ENCODE measurements at places on chromosomes 3 and 15.

DNA sequence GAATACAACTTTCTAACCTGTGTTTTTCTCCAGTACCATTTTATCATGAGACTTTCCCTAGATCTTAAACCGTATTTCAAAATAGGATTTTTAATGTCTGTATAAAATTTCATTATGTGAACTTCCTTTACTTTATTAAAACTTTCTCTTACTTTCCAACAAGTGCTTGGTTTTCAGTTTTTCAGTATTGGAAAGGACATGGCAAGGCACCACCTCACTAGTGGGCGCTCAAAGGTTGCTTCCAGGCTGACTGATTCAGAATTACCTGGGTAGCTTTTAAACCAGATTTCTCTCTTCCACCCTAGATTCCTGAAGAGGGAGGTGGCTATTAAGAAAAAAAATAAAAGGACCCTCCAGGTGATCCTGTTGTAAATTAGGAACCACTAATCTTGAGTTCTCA is 236.6 kb downstream of the SOX2 start:
- H3K36me3 ChIP-seq, result no peaks in the 10 kb centered on the region
- no peak for DNase-seq
- no peaks in the 10 kb centered on the region for H3K4me1 ChIP-seq
- no peak overlapping the region for H3K4me3 ChIP-seq

DNA sequence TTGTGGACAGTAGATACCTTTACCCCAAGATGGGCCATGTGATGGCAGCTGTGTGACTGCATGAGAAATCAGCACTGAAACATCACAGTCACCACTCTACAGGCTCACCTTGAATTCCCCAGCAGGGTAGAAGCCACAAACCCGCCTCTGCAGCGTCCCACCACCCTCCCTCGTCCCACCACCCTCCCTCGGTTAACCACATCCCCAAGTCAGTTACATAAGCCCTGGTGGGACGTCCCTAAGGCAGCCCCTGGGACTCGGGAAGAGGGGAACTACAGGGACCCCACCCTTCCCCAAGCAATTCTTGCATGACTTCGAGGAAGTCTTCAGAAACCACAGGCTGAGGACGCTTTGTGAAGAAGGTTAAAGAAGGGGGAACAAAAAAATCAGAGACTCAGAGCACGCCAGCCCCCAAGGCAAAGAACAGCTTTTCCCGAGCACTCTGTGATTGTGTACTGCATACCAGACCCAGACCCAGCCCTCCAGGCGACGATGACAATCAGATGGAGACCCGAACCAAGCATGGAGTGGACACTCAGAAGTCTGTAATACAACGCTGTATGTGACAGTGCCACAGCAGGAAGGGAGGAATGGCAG is 60.5 kb downstream of the SH3BP5 start:
- H3K4me3 ChIP-seq, result no peak overlapping the region
- DNase-seq, result no peak
- no peaks in the 10 kb centered on the region for H3K36me3 ChIP-seq
- no peaks in the 10 kb centered on the region for H3K27me3 ChIP-seq
- peaks cover 41% of the 10 kb centered on the region for H3K4me1 ChIP-seq

- no peak for DNase-seq
- H3K4me3 ChIP-seq, result no peak overlapping the region
- H3K27ac ChIP-seq, result no peak overlapping the region
These were observed 10.2 kb upstream of the TGFBR2 start for GRCh38 chr3:30596152-30596551.

DNA sequence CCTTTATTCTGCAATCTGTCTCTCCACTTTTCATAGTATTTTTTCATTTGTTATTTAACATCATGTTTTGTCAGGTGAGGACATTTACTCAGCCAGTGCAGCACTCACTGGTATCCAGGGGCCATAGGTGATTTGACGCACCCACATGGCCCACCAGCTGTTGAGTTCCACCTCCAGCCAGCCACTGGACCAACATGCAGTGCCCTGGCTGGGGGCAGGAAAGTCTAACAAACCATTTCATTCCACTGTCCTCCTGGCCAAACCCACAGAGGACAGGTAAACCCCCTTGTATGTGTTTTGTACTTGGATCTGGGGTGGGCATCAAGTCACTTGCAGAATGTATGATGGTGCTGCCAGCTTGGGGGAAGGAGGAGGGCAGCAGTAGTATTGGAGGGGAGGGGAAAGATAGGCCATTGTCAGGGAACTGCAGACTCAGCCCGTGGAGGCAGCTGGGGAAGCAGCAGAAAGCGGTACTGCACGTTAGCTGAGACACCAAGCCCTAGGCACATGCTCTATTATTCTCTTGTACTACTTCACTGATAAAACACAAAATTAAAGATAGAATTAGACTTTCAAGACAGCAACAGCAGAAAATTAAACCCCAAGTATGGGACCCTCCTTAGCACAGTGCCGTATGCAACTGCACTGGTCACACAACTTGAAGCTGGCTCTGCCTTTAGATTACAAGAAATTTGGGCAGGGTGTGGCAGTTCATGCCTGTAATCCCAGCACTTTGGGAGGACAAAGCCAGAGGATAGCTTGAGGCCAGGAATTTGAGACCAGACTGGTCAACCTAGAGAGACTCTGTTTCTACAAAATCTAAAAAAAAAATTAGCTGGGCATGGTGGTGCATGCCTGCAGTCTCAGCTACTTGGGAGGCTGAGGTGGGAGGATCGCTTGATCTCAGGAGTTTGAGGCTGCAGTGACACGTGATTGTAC is 15.4 kb upstream of the RPL24 start:
- no peak overlapping the region for H3K27ac ChIP-seq
- no peaks in the 10 kb centered on the region for H3K36me3 ChIP-seq
- no peaks in the 10 kb centered on the region for H3K27me3 ChIP-seq
- H3K4me1 ChIP-seq, result no peaks in the 10 kb centered on the region
- H3K4me3 ChIP-seq, result no peak overlapping the region

GRCh38 chr15:65818927-65819562 is 27.0 kb upstream of the DENND4A start:
- H3K4me3 ChIP-seq, result no peak overlapping the region
- peaks cover 3% of the 10 kb centered on the region for H3K4me1 ChIP-seq
- H3K36me3 ChIP-seq, result no peaks in the 10 kb centered on the region
- no peaks in the 10 kb centered on the region for H3K27me3 ChIP-seq
- no peak overlapping the region for H3K27ac ChIP-seq
- DNase-seq, result no peak

- no peak for DNase-seq
- no peak overlapping the region for H3K4me3 ChIP-seq
- no peak overlapping the region for H3K27ac ChIP-seq
These were observed 53.3 kb downstream of the ST6GAL1 start for GRCh38 chr3:186983659-186984058.

- DNase-seq, result no peak
- no peak overlapping the region for H3K4me3 ChIP-seq
- H3K27me3 ChIP-seq, result no peaks in the 10 kb centered on the region
- no peaks in the 10 kb centered on the region for H3K4me1 ChIP-seq
- no peak overlapping the region for H3K27ac ChIP-seq
- H3K36me3 ChIP-seq, result no peaks in the 10 kb centered on the region
These were observed 181.6 kb upstream of the RASGRP1 start for GRCh38 chr15:38746211-38746610.

DNA sequence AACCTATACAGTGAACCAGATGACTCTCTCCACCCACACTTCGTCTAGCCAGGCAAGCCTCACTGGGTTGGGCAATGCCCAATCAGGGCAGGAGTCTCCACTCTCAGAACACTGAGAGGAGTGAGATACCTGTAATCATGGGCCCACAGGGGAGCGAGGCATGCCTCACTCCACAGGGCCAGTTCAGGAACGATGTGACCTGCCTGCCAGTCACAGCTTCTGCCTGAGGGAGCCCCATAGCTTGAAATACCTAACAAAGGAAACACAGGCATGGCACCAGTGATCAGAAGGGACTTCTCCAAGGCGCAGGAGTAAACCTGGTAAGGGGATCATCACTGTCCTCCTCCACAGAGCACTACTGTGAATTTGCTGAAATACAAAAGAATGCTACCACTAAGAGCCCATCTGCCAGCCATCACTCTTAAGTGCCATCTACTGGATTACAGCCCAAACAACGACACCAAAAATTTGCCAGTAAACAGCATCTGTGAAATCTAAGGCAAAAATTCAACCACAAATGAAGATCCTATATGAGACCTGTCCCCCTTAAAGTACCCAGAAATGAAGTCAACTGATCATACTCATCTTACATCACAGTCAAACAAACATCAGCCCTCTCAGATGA is 689.9 kb upstream of the SEMA6D start:
- H3K27ac ChIP-seq, result no peak overlapping the region
- H3K36me3 ChIP-seq, result no peaks in the 10 kb centered on the region
- H3K4me3 ChIP-seq, result no peak overlapping the region
- no peaks in the 10 kb centered on the region for H3K4me1 ChIP-seq
- H3K27me3 ChIP-seq, result no peaks in the 10 kb centered on the region

- H3K4me1 ChIP-seq, result peaks cover 78% of the 10 kb centered on the region
- H3K36me3 ChIP-seq, result no peaks in the 10 kb centered on the region
- H3K4me3 ChIP-seq, result no peak overlapping the region
- DNase-seq, result no peak
These were observed 40.3 kb downstream of the CORO2B start for GRCh38 chr15:68618908-68619698.

GRCh38 chr15:37907136-37907535 is 27.3 kb upstream of the TMCO5A start:
- H3K4me1 ChIP-seq, result no peaks in the 10 kb centered on the region
- no peaks in the 10 kb centered on the region for H3K27me3 ChIP-seq

DNA sequence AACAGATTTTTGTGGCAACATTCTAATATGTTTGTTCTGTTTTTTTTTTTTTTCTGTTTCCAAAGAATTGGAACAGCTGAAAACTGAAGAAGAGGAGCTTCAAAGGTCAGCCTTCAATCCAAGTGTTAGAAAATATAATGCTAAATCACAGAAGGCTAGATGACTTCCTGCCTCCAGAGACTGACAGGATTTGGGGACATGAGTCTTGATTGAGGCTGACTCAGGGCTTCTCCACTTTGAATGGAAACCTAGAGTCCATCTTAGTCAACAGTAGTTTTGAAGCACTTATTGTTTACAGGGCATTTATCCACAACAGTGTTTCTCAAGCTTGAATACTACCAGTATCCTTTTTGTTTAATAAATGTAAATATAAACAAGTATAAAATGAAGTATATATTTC is 44.5 kb upstream of the RAD51 start:
- H3K27ac ChIP-seq, result no peak overlapping the region
- H3K4me3 ChIP-seq, result no peak overlapping the region
- no peaks in the 10 kb centered on the region for H3K27me3 ChIP-seq
- H3K4me1 ChIP-seq, result no peaks in the 10 kb centered on the region
- no peak for DNase-seq

DNA sequence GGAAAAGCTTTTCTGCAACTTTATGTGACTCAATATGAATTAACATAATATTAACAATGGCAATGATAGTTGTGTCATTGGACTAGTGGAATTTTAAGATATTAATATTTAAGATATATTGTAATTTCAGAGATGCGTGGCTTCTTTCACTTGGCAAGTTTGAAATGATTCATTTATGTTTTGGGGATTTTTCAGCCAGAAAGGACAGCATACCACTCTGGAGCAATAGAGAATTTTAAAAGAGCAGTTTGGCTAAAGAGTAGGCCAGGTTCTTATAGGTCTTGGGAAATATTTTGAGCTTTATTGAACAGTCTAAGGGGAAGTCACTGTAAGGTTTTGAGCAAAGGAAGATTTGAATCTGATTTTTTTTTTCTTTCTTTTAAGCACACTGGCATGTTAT is 16.5 kb downstream of the GMPS start:
- H3K36me3 ChIP-seq, result no peaks in the 10 kb centered on the region
- no peak for DNase-seq
- no peaks in the 10 kb centered on the region for H3K27me3 ChIP-seq
- no peak overlapping the region for H3K4me3 ChIP-seq
- H3K4me1 ChIP-seq, result peaks cover 13% of the 10 kb centered on the region

- H3K27me3 ChIP-seq, result no peaks in the 10 kb centered on the region
- H3K27ac ChIP-seq, result no peak overlapping the region
- H3K36me3 ChIP-seq, result peaks cover 7% of the 10 kb centered on the region
These were observed 96.7 kb downstream of the FOXP1 start for GRCh38 chr3:71486831-71487230.

GRCh38 chr3:181929501-181929900 is 217.8 kb downstream of the SOX2 start:
- no peak for DNase-seq
- no peaks in the 10 kb centered on the region for H3K36me3 ChIP-seq

GRCh38 chr3:124998247-124998630 is 57.6 kb downstream of the HEG1 start:
- no peaks in the 10 kb centered on the region for H3K27me3 ChIP-seq
- H3K4me1 ChIP-seq, result peaks cover 67% of the 10 kb centered on the region
- DNase-seq, result no peak
- no peak overlapping the region for H3K27ac ChIP-seq
- H3K36me3 ChIP-seq, result peaks cover 99% of the 10 kb centered on the region

DNA sequence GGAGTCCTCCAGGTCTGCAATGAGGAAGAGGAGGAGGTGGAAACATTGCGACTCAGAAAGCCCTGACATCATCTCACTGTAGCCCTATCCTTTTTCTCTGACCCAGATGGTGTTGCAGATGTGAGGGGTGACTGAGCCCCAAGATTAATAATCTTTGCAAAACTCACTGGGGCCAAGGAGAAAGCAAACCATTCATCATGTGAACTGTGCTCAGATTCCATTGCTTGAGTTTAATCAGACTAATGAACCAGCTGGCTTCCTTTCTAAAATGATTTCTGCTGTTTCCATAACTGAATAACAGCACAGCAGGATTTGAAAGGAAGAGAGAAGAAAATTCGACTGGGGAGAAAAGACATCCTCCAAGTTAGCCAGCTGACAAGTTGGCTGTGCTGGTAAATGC is 13.4 kb upstream of the DGKG start:
- peak overlapping the region; percentile 26 for H3K27ac ChIP-seq
- H3K36me3 ChIP-seq, result no peaks in the 10 kb centered on the region
- H3K4me1 ChIP-seq, result peaks cover 14% of the 10 kb centered on the region
- no peak overlapping the region for H3K4me3 ChIP-seq
- H3K27me3 ChIP-seq, result no peaks in the 10 kb centered on the region
- no peak for DNase-seq

DNA sequence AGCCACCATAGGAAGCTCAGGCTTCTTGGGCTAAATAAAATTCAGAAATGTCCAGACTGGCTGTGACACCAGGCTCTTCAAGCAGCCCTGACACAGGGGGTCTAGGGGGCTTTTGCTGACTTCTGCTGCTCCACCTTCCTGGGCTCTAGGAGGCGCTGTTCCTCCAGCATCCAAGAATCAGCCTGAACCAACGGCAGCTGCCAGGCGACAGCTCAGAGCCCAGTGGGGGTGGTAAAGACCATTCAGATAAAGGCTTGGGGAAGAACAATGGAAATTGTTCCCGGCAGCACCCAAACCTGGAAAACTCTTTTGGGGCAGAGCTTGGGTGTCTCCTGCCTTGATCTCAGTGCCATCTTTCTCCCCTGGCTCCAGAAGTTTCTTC is 21.6 kb upstream of the PSTPIP1 start:
- H3K27me3 ChIP-seq, result no peaks in the 10 kb centered on the region
- H3K4me3 ChIP-seq, result peak overlapping the region; percentile 29
- DNase-seq, result no peak
- H3K36me3 ChIP-seq, result no peaks in the 10 kb centered on the region
- H3K4me1 ChIP-seq, result peaks cover 19% of the 10 kb centered on the region

GRCh38 chr3:57158325-57158724 is 6.8 kb downstream of the IL17RD start:
- DNase-seq, result no peak
- no peak overlapping the region for H3K4me3 ChIP-seq
- H3K36me3 ChIP-seq, result no peaks in the 10 kb centered on the region
- no peaks in the 10 kb centered on the region for H3K27me3 ChIP-seq
- H3K4me1 ChIP-seq, result peaks cover 28% of the 10 kb centered on the region
- no peak overlapping the region for H3K27ac ChIP-seq

GRCh38 chr3:24510030-24510648 is 15.5 kb upstream of the THRB start:
- no peak overlapping the region for H3K27ac ChIP-seq
- no peaks in the 10 kb centered on the region for H3K36me3 ChIP-seq
- DNase-seq, result no peak

- H3K36me3 ChIP-seq, result no peaks in the 10 kb centered on the region
- no peaks in the 10 kb centered on the region for H3K27me3 ChIP-seq
- no peak overlapping the region for H3K4me3 ChIP-seq
- DNase-seq, result no peak
- no peaks in the 10 kb centered on the region for H3K4me1 ChIP-seq
These were observed 8.2 kb upstream of the MYRIP start for GRCh38 chr3:39801216-39801615.

Measured in esophagus muscularis mucosa (tissue), 4 donors.